ENCODE measurements at places on chromosomes 12 and 14. TPM values are rescaled to one million over a fixed set of nuclear protein-coding genes. Genes with fewer than 3 reads are reported as not detected.

GRCh38 chr12:28550757-28551704, 360.8 kb downstream of the CCDC91 start:
- DNase-seq, result peak; percentile 23

GRCh38 chr12:74254784-74255183, 282.9 kb upstream of the ATXN7L3B start:
- DNase-seq, result no peak

- DNase-seq, result no peak
Observed at GRCh38 chr12:72077111-72077820, 138.6 kb downstream of the TPH2 start.

DNA sequence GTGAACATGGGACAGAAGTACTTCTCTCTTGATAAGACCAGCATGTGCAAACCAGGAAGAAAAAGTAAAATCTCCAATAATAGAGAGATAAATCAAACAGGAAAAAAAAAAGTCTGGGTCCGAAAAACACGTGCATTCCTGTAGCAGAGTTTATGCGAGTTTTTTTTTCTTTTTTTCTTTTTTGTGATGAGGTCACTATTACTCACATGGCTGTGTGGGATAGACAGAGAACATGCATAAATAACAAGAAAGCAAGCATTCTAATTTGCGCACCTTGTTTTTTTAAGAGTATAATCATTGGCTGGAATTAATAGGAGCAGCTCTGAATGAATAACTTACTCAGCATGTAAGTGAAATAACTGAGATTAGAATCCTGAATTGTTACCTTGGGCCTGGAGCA, 91.9 kb upstream of the CPM start:
- no peak for DNase-seq

GRCh38 chr14:81682134-81682533, 148.5 kb upstream of the SEL1L start:
- DNase-seq, result no peak

The SLC5A8 gene
- total RNA-seq, result not detected

Data from NCI-H460 (cell line).